ENCODE measurements at places on chromosomes 11 and 22. TPM values are rescaled to one million over a fixed set of nuclear protein-coding genes. Genes with fewer than 3 reads are reported as not detected.

- no peak for DNase-seq
These were observed 3.9 kb upstream of the DEUP1 start for GRCh38 chr11:93326681-93327080.

The SCN4B gene
- 0.90 TPM for total RNA-seq

The HORMAD2 gene
- total RNA-seq = not detected

- DNase-seq = no peak
These were observed 941.8 kb downstream of the BRD1 start for GRCh38 chr22:48885919-48886305.

The FAR1 gene
- 60.8 TPM for total RNA-seq

GRCh38 chr11:122101625-122102291 lies 14.3 kb downstream of the BLID start:
- peak; percentile 78 for DNase-seq
